Smooth muscle cell of trachea (primary cell): ENCODE measurements at places on chromosomes 2 and 18. TPM values are rescaled to one million over a fixed set of nuclear protein-coding genes. Genes with fewer than 3 reads are reported as not detected.

The FSHR gene
- not detected in 2 replicates for total RNA-seq

The SIX2 gene
- 0.17 TPM in 1 of 2 replicates, not detected in the other for total RNA-seq

The CDCA7 gene
- total RNA-seq = 1.3 and 4.7 TPM in 2 replicates

The DSC2 gene
- total RNA-seq = under 0.01 TPM in 1 of 2 replicates, not detected in the other

The C1QL2 gene
- total RNA-seq = not detected in 2 replicates

The NDUFS1 gene
- total RNA-seq = 110 and 203 TPM in 2 replicates

The MORN2 gene
- total RNA-seq = 10.8 and 27.3 TPM in 2 replicates
